ENCODE measurements at places on chromosomes 7 and 10.

- DNase-seq = no peak
These were observed 230.3 kb downstream of the ARHGAP12 start for GRCh38 chr10:31698181-31698830.

GRCh38 chr7:36526863-36527548 lies 137.3 kb downstream of the ANLN start:
- no peak for DNase-seq

DNA sequence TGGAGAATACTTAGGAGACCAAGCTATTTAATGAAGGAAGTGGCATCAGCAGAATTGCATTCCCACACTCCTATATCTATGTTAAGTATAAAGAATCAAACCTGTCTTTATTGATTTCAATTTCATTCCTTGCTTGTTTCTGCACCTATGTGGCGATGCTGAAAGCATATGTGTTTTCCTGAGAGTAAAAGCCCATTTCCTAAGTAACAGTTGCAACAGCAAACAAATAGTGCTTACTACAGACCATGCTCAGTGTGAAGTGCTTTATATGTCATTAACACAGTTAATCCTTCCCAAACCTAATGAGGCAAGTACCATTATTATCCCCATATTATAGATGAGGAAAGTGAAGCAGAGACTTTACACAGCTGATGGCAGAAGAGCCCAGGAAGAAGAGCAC lies 552.1 kb downstream of the PARD3 start:
- DNase-seq = no peak

DNA sequence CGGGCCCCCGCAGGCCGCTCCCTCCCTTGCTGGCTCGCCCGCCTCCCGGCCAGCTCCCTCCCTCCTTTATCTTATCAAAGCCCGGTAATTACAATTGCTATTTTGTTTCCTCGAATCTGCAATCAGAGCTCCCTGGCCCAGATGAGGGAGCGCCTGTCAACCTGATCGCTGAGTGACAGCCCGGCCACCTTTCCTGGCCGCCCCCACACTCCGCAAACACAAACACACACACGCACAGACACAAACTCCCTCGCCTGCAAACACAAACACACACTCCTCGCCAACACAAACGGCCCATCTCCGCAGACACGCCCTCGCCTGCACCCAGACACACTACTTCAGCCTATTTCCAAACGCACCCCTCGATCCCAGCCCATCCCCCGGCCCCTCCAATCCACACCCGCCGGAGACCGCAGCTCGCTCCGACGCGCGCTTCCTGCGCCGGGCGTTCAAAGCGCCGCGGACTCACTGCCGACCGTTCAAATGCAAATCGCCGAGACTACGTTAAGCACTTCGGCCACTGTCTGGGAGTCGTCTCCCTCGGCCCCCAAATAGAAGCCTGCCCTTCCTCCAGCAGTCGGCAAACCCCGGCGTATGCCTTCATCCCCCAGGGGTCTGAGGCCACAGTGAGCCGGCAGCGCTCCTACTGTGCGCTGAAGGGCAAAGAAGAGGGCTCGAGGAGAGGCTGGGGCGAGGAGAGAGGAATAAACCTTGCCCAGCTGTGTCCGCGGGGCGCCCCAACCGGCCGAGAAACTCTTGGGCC lies 3.0 kb upstream of the FGF8 start:
- DNase-seq = no peak

GRCh38 chr7:14937581-14937980 lies 35.0 kb upstream of the DGKB start:
- no peak for DNase-seq

- DNase-seq = no peak
These were observed 171.5 kb upstream of the TCF7L2 start for GRCh38 chr10:112778579-112778978.

- DNase-seq = no peak
These were observed 29.0 kb upstream of the HNRNPH3 start for GRCh38 chr10:68302871-68303270.

- DNase-seq = no peak
These were observed 322.0 kb downstream of the AGMO start for GRCh38 chr7:15239801-15240200.

GRCh38 chr10:5629303-5630111 lies 36.9 kb downstream of the ASB13 start:
- DNase-seq = peak; percentile 73

DNA sequence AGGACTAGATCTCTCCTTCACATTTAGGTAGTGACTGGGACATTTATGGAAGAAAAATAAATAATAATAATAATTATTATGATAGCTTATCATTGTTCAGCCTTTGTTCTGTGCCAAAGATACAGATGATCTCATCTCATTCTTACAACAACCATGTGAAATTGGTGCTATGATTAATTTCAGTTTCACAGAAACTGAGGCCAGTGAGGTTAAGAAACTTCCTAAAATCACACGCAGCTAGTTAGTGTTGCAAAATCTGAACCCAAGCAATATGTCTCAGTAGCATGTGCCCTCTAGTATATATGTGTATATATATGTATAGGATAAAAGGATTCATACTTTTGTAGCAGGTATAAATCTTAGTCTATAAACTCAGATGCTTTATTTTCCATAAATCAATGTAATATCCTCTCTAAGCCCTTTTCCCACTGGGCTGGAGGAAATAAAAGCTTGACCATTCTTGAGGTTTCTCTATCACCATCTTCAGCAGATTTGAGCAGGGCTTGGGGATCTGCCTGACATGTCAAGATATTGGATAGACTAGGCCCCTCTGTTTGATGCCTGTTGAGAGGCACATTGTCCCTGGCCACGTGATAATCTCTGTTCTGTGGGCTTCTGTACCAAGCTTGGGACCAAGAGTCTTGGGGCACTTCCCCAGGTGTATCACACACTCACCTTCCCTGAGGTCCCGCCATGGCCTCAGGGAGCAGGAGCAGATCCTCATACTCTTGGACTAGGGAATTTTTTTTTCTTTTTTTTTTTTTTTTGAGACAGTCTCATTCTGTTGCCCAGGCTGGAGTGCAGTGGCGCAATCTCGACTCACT lies 172.6 kb upstream of the NRP1 start:
- no peak for DNase-seq

GRCh38 chr7:72037516-72037915 lies 374.6 kb downstream of the CALN1 start:
- no peak for DNase-seq

DNA sequence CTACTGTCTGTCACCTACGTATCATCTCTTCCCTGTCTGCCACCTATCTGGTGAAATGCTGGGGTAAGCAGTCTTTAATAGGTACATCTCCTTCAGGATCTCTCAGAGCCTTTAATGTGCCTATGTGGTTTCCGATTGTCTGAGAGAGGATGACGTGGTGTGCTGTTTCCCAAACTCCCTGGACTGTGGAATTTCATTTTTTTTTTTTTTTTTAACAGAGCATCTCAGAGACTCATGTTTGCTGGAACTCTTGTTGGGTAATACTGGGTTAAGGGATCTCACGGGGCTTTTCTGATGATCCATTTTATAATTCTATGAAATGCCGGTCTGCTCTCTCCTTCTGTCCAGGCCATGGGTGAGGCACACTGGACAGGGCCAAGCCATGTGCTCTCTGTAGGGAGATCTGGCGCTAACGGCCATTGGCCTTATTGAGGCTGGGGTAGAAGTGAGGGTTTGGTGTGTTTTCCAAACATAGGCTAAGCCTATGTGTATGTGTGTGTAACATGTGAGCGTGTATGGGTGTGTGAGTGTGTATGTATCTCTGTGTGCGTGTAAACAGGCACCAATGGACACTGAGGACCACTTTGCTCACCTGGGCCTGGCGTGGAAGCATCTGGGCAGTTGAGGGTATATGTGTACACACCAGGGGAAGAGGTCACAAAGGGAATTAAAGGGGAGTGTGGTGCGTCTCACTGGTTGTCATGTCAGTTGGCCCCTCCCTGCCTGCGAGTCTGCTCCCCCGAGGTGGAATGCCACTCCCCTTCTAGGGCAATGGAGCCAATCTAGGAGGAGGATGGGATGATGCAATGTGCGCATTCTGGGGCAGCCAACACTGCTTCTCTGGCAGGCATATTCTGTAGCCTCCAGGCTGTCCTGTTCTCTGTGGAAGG lies 7.8 kb downstream of the ADRA2A start:
- no peak for DNase-seq

DNA sequence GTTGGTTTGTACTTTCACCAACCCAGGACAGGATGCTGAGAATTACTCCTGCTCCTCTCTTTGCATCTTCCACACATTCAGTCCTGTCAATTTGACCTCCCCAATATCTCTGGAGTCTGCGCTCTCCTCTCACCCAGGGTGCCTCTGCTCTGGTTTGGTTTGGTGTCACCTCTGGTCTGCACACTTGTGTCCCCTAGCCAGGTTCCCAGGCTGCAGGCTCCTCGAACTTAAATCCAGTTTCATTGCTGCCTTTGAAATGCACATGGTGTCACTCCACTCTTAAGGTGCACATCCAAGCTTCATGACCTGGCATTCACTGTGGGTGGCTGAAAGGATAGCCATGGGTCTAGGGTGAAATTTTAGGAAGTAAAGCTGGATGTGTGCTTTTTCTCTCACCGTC lies 271.6 kb downstream of the RPS24 start:
- DNase-seq = no peak

DNA sequence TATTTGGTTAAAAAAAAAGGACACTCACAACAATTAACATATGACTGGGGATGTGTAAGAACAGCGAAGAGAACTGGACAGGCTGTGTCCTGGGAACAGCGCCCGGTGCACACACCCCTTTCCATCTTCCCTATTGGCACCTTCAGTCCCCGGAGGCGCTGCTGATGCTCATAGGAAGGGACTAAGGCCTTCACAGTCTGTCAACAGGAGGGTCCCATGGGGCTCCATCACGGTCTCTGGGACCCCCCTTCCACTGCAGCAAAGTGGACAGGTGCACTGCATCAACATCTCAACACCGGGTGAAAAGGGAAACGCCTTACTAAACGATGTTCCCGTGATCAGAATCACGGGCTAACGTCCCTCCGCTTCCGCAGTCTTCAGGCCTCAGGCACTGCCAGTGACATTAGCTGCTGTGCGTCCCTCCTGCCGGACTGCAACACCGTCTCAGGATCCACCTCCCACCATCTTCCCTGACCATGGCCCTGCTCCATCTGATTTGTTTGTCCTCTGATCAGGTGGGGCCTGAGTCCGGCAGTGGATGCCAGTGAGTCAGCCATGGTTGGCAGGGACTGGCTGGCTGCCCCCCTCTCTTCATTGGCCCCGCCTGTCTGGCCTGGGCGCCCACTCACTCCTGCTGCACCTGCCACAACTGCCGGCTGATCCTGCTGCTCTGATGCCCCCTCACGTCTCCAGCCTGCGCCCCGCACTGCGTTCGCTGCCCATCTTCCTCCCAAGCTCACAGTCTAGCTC lies 614.7 kb downstream of the DNAJB6 start:
- no peak for DNase-seq

DNA sequence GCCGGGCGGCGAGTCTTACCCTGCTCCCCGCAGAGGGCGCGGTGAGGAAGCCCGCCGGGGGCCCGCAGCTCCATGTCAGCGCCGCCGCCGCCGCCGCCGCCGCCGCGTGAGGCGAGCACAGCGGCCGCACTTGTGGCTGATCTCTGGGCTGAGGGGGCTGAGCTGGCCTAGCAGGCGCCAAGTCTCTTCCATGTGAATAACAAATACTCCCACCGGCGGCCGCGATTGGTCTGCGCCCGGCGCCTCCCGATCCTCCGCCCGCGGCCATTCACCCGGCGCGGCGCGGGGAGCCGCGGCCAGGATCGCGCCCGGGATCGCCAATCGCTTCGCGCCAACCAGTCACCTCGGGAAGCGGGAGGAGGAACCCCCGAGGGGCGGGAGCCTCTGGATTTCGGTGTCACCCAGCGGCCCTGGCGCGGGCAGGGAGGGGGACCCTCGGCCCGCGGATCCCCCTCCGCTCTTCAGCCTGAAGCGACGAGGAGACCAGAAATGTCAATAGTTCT lies at the start of gene GRM8:
TSS of gene GRM8 (minus strand) at position 164 of the 503 bp plus-strand sequence.
- peak; percentile 78 for DNase-seq

DNA sequence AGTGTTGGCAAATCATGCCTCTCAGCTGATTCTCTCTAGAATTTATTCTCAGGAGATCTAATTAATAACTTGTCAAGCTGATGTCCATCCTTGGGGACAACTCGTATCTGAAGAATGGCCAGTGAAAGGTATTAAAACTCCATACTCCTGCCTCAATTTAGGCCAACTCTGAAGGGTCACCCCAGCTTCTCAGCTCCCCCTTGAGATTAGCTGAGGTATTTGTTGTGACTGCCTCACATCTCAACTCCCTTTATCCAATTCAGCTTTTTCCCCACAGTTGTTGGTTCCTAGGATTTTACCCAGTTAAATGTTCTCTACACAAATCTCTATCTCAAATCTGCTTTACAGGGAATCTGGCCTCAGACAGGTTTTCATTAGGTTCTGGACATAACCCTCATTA lies 182.4 kb downstream of the MALRD1 start:
- DNase-seq = no peak

DNA sequence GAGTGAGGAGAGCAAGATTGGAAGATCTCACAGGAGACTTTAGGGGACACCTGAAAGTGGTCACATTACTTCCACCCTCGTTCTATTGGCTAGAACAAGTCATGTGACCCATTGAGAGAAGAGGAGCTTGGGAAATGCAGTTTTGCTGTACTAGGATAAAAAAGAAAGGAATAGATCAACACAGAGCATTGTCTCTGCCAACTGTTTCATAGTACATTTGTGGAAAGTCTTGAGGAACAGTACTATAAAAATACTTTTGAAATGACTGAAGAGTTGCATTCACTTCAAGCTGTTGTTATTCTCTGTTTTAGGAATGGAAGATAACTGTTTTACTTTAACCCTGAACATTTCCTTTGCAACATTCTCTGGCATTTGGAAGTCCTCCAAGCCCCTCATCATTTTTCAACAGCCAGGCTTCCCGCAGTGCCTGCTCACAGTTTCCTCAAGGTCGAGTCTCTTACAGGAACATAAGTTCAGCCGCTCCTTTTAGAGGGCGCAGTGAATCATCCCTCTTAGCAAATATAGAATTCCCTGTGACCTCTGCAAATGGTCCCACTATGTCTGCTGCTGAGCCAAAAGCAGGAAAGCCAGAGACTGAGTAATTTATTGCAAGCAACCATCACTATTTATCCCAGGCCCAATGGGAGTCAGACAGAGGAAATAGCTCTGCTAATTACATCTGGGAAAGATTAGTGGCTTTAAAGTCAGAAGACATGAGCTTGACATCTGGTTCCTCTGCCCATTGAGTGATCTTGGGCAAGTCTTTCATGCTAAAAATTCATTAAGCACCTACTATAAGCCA lies 40.7 kb downstream of the MRPL32 start:
- no peak for DNase-seq

- DNase-seq = no peak
These were observed 8.7 kb downstream of the BRAF start for GRCh38 chr7:140915935-140916555.

GRCh38 chr7:8125680-8126444 lies 136.1 kb downstream of the ICA1 start:
- DNase-seq = no peak

DNA sequence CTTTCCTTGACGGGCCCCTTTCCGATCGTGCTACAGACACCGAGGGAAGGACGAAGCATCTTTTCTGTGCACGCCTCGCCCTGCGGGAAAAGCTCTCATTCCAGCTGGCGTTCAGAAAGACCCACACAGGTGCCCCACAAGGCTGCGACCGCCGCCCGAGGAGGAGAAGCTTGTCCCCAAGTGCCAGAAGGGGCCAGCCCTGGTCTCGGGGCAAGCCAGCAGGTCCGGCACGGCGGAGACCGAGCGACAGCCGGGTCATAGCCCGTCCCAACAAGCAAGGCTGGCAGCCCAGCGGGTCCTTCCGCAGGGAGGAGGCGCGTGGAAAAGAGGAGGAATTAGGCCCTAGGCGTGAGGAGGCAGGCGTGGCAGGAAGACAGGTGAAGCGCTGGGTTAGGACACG lies 62.7 kb downstream of the TNRC18 start:
- DNase-seq = no peak

GRCh38 chr7:135716677-135717238 lies 11.2 kb downstream of the SLC13A4 start:
- peak; percentile 91 for DNase-seq
